Caco-2 (cell line): ENCODE measurements at places on chromosomes 4 and X. TPM values are rescaled to one million over a fixed set of nuclear protein-coding genes. Genes with fewer than 3 reads are reported as not detected.

The MAGED4 gene
- total RNA-seq, result not detected in 2 replicates

- no peak overlapping the region for H3K27ac ChIP-seq
- H3K4me3 ChIP-seq, result no peak overlapping the region
- no peaks in the 10 kb centered on the region for H3K36me3 ChIP-seq
- no peaks in the 10 kb centered on the region for H3K4me1 ChIP-seq
- no peak for DNase-seq
- H3K27me3 ChIP-seq, result no peaks in the 10 kb centered on the region
Observed at GRCh38 chr4:65698631-65699030, 28.3 kb upstream of the EPHA5 start.

GRCh38 chr4:69910016-69910782 is 20.7 kb upstream of the CSN1S1 start:
- DNase-seq, result no peak
- H3K27ac ChIP-seq, result no peak overlapping the region
- H3K4me1 ChIP-seq, result no peaks in the 10 kb centered on the region
- no peaks in the 10 kb centered on the region for H3K36me3 ChIP-seq
- no peaks in the 10 kb centered on the region for H3K27me3 ChIP-seq

DNA sequence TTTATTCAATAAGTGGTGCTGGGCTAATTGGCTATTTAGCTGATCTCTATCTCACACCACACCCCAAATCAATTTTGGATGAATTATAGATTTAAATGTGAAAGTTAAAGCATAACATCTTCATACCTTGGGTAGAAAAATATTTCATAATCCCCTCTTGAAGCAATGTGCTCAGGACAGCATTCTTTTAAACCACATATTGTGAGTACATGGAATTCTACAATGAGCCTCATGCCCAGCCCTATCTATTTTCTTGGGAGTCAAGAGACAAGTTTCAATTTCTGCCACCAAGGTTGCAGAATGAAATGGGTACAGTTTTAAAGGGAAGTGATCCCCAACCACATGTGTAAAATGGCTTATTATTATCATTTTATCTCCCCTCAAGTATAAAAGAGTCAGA is 30.6 kb upstream of the GPRIN3 start:
- DNase-seq, result no peak
- H3K4me3 ChIP-seq, result no peak overlapping the region
- H3K36me3 ChIP-seq, result no peaks in the 10 kb centered on the region
- H3K4me1 ChIP-seq, result no peaks in the 10 kb centered on the region
- no peaks in the 10 kb centered on the region for H3K27me3 ChIP-seq
- no peak overlapping the region for H3K27ac ChIP-seq

The MAGEA4 gene
- total RNA-seq, result not detected in 2 replicates

GRCh38 chrX:18160369-18160768 is 60.3 kb downstream of the BEND2 start:
- no peaks in the 10 kb centered on the region for H3K4me1 ChIP-seq
- H3K27ac ChIP-seq, result no peak overlapping the region
- H3K27me3 ChIP-seq, result no peaks in the 10 kb centered on the region
- no peak overlapping the region for H3K4me3 ChIP-seq
